ENCODE measurements at places on chromosomes 2 and 18. TPM values are rescaled to one million over a fixed set of nuclear protein-coding genes. Genes with fewer than 3 reads are reported as not detected.

- H3K4me1 ChIP-seq = no peaks in the 10 kb centered on the region
- H3K27me3 ChIP-seq = no peaks in the 10 kb centered on the region
- DNase-seq = no peak
- H3K36me3 ChIP-seq = no peaks in the 10 kb centered on the region
- no peak overlapping the region for H3K4me3 ChIP-seq
Measured at GRCh38 chr2:119126650-119127049, 31.9 kb downstream of the C1QL2 start.

- peak overlapping the region; percentile 68 for H3K4me3 ChIP-seq
- peak overlapping the region; percentile 68 for H3K27ac ChIP-seq
- no peaks in the 10 kb centered on the region for H3K27me3 ChIP-seq
- peak; percentile 79 for DNase-seq
- no peaks in the 10 kb centered on the region for H3K4me1 ChIP-seq
Measured at GRCh38 chr2:30231996-30232800, 864 bp downstream of the LBH start.

DNA sequence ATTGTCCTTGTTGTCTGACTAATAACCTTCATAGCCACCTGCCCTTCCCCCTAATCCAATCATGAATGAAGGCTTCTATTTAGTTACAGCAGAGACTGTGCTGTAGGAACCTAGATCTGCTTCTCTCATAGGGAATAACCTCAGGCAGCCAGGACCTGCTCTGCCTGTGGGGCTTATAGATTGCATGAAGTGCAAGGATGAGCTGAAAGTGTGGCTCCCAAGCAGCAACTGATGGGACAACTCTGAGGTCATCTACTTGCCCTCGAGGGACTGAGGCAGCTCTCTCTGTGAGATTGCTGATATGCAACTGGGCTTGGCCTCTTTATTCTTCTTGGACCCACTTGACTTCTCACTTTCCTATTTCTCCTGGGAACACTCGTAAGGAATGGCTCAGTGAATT lies 23.8 kb upstream of the SLC38A11 start:
- H3K36me3 ChIP-seq = no peaks in the 10 kb centered on the region
- no peaks in the 10 kb centered on the region for H3K4me1 ChIP-seq
- H3K4me3 ChIP-seq = no peak overlapping the region
- no peak for DNase-seq
- H3K27ac ChIP-seq = no peak overlapping the region
- no peaks in the 10 kb centered on the region for H3K27me3 ChIP-seq

DNA sequence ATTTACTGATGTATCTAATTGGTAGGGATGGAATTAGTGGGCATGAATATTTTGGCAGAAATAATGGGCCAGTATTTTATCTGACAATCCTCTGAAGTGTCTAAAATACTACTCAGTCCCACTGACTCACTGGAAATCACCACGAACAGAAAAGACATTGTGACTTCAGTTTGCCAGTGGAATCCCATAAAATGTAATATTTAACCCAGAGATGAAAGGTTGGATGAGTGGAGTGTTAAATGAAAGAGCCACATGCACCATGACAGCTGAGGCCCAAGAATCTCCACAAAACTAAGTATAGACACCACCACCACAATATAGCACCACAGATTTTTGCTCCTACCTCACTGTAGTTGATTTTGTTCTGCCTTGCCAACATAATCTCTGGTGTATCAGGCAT lies 103.9 kb downstream of the NEB start:
- H3K27me3 ChIP-seq = no peaks in the 10 kb centered on the region
- no peak overlapping the region for H3K27ac ChIP-seq
- no peak for DNase-seq
- no peaks in the 10 kb centered on the region for H3K36me3 ChIP-seq
- no peak overlapping the region for H3K4me3 ChIP-seq

DNA sequence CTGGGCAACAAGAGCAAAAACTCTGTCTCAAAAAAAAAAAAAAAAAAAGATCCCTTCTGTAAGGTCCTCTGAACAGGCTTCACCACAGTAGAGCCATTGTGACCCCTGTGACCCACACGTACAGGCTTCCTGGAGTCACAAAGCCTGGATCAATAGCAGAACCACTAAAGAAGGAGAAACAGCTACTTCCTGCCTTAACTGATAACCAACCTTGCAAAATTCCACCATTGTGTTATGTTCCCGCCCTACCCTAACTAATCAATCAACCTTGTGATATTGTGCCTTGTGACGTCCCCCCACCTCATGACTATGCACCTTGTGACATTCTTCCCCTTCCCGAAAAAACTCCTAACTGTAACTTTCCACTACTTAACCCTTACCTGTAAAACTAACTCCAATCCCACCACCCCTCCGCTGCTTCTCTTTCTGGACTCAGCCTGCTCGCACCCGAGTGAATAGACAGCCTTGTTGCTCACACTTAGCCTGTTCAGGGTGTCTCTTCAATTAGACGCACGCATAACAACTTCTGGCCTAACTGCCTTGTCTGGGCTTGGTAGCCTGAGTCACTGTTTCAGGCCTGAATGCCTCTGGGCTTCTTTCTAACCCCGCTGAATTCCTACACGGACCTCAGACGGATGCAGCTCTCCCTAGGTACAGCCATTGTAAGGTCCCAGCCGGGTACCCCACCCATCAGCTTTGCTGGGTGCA lies 13.9 kb downstream of the SCYGR8 start:
- no peaks in the 10 kb centered on the region for H3K27me3 ChIP-seq
- no peak overlapping the region for H3K27ac ChIP-seq
- H3K36me3 ChIP-seq = no peaks in the 10 kb centered on the region
- no peak for DNase-seq
- no peaks in the 10 kb centered on the region for H3K4me1 ChIP-seq
- H3K4me3 ChIP-seq = no peak overlapping the region

GRCh38 chr2:42839809-42840501 lies 47.6 kb upstream of the HAAO start:
- H3K27ac ChIP-seq = no peak overlapping the region
- no peak overlapping the region for H3K4me3 ChIP-seq
- no peaks in the 10 kb centered on the region for H3K4me1 ChIP-seq
- no peaks in the 10 kb centered on the region for H3K36me3 ChIP-seq

DNA sequence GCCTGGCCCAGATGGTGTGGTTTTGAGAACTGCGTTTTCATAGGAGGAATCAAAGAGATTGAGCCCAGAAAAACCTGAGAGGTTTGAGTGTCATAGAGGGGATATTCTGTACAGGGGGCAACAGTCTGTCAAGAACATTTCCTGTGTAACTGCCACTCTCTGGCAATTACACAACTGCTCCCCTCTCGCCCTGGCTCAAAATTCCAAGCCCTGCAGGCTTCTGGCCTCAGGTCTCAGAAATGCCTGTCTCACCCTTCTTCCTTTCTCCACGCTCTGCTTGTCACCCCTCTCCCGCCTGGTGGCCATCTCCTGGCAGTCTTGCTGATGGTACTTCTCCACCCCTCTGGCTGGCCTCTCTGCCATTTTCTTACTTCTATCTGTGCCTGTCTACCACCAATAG lies 4.0 kb downstream of the VAMP5 start:
- peaks cover 26% of the 10 kb centered on the region for H3K4me1 ChIP-seq
- no peak overlapping the region for H3K27ac ChIP-seq
- no peak for DNase-seq
- no peak overlapping the region for H3K4me3 ChIP-seq

DNA sequence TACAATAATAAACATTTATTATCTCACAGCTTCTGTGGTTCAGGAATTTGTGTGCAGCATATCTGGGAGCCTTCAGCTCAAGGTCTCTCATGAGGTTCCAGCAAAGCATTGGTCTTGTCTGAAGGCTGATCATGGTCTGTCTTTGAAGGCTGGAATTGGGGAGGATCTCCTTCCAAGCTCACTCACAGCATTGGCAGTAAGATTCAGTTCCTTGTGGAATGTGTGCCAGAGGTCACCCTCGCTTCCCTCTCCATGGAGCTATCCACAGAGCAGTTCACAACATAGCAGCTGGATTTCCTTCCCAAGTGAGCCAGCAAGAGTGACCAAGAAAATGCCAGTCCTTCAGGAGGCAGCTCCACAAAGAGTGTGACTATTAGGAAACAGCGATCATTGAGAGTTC lies 202.2 kb upstream of the ST6GAL2 start:
- no peak for DNase-seq
- H3K27me3 ChIP-seq = no peaks in the 10 kb centered on the region
- H3K36me3 ChIP-seq = no peaks in the 10 kb centered on the region
- no peak overlapping the region for H3K4me3 ChIP-seq
- H3K4me1 ChIP-seq = no peaks in the 10 kb centered on the region

- H3K4me1 ChIP-seq = no peaks in the 10 kb centered on the region
- DNase-seq = peak; percentile 70
- H3K27me3 ChIP-seq = no peaks in the 10 kb centered on the region
- H3K4me3 ChIP-seq = no peak overlapping the region
- no peak overlapping the region for H3K27ac ChIP-seq
Measured at GRCh38 chr2:44016282-44016681, 20.5 kb upstream of the LRPPRC start.

DNA sequence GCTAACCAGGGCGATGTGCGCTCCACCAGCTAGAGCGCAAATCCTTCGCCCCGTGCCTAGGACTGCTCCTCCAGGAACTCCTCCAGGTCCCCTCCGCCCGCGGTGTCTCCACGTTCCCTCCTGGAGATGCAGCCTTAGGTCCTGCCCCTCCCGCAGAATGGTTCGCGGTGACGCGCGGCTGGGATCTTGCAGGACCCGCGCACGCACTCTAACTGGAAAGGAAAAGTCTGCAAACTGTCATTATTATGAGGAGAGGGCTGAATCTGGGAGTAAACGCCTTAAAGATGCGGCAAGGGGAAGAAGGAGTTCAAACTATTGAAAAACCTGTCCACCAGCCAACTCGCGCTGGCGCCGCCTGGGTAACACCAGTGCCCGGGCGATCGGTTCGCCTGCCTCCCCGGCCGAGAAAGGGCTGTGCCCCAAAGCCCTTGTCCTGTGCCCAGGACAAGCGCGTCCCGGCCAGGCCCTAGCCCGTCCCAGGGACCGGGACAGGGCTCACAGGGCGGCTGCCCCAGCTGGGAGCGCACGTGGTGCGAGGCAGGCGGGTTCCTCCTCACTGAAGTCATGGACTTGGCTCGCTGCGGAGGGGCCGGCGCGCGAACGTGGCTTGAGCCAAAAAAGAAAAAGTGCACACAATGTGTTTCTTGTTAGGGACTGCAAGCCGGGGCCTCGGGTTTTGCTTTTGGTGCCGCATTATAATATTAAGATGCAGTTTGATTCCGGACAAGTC lies 5.5 kb upstream of the ID2 start:
- H3K27ac ChIP-seq = peak overlapping the region; percentile 98
- H3K36me3 ChIP-seq = no peaks in the 10 kb centered on the region
- peaks cover 12% of the 10 kb centered on the region for H3K4me1 ChIP-seq
- peak; percentile 75 for DNase-seq
- H3K27me3 ChIP-seq = no peaks in the 10 kb centered on the region
- no peak overlapping the region for H3K4me3 ChIP-seq

GRCh38 chr2:196516564-196516963 lies 123.0 kb upstream of the CCDC150 start:
- no peak for DNase-seq
- no peak overlapping the region for H3K4me3 ChIP-seq
- H3K36me3 ChIP-seq = no peaks in the 10 kb centered on the region
- no peaks in the 10 kb centered on the region for H3K4me1 ChIP-seq
- no peak overlapping the region for H3K27ac ChIP-seq

DNA sequence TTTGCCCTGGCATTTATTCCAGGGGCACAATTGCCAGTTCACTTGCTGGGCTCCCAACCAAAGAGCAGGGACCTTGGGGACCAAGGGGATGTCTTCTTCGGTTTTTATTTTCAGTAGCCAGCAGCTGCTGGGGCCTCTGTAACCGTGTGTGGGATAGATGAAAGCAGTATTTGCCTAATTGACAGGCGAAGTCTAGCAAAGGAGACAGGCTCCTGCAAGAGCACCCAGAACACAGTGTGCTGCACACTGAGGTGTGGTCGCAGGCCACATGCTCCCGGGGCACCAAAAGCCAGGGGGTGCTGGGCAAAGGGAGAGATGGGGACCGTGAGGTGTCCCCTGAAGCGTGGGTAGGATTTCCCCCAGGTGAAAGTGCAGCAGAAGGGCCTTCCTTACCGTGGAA lies 5.3 kb downstream of the SAG start:
- H3K27ac ChIP-seq = no peak overlapping the region
- no peak for DNase-seq
- H3K4me1 ChIP-seq = no peaks in the 10 kb centered on the region
- no peak overlapping the region for H3K4me3 ChIP-seq
- no peaks in the 10 kb centered on the region for H3K27me3 ChIP-seq
- H3K36me3 ChIP-seq = no peaks in the 10 kb centered on the region

DNA sequence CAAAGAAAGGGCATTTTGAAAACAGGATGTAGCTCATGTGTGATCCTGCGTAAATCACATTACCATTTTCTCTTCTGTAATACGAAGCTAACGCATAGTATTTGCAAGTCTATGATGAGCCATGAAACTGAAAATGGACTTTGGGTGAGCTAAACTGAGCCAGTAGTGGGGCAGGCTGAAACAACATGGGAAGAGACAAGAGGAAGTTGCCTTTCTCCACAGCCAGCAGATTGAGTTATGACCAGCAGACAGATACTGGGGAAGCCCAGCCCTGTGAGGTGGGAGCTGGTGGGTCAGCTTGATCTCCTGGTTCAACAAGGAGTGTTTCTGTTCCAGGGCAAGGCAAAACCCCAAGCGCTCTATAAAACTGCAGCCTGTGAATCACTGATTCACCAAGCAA lies 11.8 kb downstream of the CYRIA start:
- no peak overlapping the region for H3K4me3 ChIP-seq
- H3K36me3 ChIP-seq = no peaks in the 10 kb centered on the region
- DNase-seq = no peak
- no peaks in the 10 kb centered on the region for H3K27me3 ChIP-seq

The ANKRD44 gene
- total RNA-seq = 8.7 TPM

The CD8B2 gene
- not detected for total RNA-seq

The SETBP1 gene
- 18.7 TPM for total RNA-seq

Data from pancreas (tissue), 10 donors.